Hepatocyte (in vitro differentiated cells): ENCODE measurements at places on chromosomes 11 and 22.

GRCh38 chr11:63553759-63554158 is 9.4 kb downstream of the PLAAT2 start:
- no peak for DNase-seq

GRCh38 chr11:134207538-134208239 is 16.1 kb downstream of the NCAPD3 start:
- peak; percentile 31 for DNase-seq

GRCh38 chr11:76772783-76773106 is 10.4 kb upstream of the TSKU start:
- DNase-seq = no peak

DNA sequence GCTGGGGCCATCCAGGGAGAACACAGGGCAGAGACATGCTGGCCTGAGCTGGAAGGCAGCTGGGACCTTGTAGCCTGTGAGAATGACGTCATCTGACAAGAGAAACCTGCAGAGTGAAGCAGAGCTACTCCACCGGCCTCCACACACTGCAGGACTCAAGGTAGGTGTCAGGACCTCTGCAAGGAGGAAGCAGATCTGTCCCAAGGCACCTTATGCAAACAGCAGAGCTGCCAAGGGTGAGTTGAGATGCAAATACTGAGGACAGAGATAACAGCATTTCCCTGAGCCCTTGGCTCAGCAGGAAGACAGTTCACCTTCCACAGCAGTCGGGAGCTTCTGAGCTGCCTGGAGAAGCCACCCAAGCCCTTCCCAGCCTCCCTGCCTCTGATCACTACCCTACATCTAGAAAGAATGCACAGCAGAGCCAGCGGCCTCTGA is 51.9 kb upstream of the IGSF9B start:
- peak; percentile 63 for DNase-seq

- no peak for DNase-seq
These were observed 105.6 kb upstream of the ALDH3B2 start for GRCh38 chr11:67780056-67780455.

GRCh38 chr22:22811016-22812009 is 76.3 kb upstream of the IGLL5 start:
- DNase-seq = no peak

- no peak for DNase-seq
These were observed 43.8 kb downstream of the KCNQ1OT1 start for GRCh38 chr11:2655834-2656622.

DNA sequence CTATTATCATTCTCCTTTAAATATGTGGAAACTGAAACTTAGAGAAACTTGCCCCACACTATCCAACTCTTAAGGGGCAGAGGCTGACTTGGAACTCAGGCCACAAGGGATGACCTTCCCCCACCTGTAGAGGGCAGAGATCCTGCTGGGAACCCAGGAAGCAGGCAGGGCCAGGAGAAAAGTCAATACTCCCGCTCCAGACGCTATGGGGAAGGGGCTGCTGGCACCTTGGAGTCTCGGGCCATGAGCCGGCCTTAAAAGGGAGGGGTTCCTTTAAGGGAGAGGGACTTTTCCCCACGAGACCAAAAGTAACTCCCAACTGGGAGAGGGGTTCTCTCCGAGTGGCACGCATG is 620 bp upstream of the ANO5 start:
- DNase-seq = peak; percentile 52

- DNase-seq = no peak
These were observed 732.7 kb upstream of the TENM4 start for GRCh38 chr11:80173371-80174136.

GRCh38 chr11:75476739-75477613 is 44.0 kb upstream of the KLHL35 start:
- no peak for DNase-seq

DNA sequence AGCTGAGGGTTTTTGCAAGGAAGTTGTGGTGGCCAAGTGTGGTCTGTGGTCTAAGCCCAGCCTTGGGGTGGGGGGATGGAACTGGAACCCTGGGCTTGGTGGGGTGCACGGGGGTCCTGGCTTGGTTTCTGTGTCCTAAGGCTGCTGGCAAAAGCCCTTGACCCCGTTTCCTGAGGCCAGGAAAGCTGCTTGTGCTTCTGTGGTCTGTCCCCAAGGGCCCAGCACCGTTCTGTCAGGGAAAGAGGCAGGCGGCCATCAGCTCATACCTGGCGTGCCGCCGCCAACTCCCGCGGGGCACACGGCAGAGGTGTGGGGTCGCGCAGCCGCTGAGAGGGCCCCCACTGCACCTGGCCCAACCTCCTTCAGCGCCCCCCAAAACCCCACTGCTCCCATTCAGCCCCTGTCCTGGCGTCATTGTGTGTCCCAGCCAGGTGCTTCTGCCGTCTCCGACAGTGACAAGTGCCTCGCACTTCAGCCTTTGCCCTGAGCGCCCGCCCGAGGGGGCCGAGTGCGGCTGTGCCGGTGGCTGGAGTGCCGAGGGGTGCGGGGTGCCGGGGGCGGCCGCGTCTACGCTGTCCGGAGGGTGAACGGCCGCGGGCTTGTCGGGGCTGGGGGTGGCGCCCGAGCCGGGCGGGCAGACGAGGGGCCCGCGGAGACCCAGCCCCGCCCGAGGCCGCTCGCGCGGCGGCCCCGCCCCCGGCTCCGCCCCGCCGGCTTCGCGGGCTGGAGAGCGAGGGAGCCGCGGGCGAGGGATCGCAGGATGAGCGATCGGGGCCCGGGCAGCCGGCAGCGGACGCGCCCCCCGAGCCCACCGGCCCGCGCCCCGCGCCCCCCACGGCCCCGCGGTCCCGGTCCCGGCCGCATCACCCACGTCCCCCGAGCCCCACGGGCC is at the start of gene CNIH2:
Gene CNIH2, plus strand, starts transcription at position 705 of the 892 bp plus-strand sequence. CDS start 282 bp downstream, outside the sequence.
- peak; percentile 68 for DNase-seq

- no peak for DNase-seq
These were observed 283.1 kb upstream of the CTSC start for GRCh38 chr11:88620568-88621130.

- peak; percentile 63 for DNase-seq
These were observed 997 bp upstream of the CDHR5 start for GRCh38 chr11:625636-626268.
